ENCODE measurements at places on chromosomes 1 and 21. TPM values are rescaled to one million over a fixed set of nuclear protein-coding genes. Genes with fewer than 3 reads are reported as not detected.

Gene C8A
- total RNA-seq, result not detected

Gene TPTE
- total RNA-seq, result not detected

Gene KRTAP10-4
- total RNA-seq, result not detected

Gene OR14K1
- not detected for total RNA-seq

GRCh38 chr1:202122639-202123335 is at the start of gene GPR37L1:
GPR37L1 (plus strand) TSS chr1:202122917; CDS start chr1:202122964, 47 bp downstream.
- no peak for DNase-seq

GRCh38 chr1:9494936-9495758 is 44.1 kb upstream of the SLC25A33 start:
- peak; percentile 76 for DNase-seq

- DNase-seq, result no peak
These were observed 21.8 kb downstream of the C1orf116 start for GRCh38 chr1:207010726-207011125.

GRCh38 chr1:25837262-25837875 is 17.6 kb downstream of the MTFR1L start:
- DNase-seq, result no peak

- DNase-seq, result no peak
These were observed 42.1 kb downstream of the CAMK2N1 start for GRCh38 chr1:20443703-20444586.

- DNase-seq, result no peak
These were observed 8.1 kb upstream of the SRM start for GRCh38 chr1:11067716-11068599.

DNA sequence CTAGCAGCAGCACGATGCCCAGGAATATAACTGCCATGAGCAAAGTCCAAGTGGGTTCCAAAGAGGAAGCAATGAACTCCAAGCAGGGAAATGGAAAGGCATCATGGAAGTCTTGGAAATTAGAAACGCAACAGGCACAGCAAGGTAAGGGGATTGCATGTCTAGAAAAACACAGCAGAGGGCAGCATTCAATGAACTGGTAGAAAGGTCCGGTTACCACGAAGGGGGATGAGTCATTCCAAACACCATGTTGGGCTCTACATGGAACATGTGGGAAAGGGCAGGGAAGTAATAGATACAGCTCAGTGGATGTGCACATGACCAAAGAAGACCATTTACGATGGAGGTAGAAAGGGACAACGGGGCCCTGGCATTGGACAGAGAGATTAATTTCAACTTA is 36.4 kb downstream of the RXRG start:
- DNase-seq, result peak; percentile 22

- no peak for DNase-seq
These were observed 1.9 kb downstream of the PODN start for GRCh38 chr1:53063744-53064515.

DNA sequence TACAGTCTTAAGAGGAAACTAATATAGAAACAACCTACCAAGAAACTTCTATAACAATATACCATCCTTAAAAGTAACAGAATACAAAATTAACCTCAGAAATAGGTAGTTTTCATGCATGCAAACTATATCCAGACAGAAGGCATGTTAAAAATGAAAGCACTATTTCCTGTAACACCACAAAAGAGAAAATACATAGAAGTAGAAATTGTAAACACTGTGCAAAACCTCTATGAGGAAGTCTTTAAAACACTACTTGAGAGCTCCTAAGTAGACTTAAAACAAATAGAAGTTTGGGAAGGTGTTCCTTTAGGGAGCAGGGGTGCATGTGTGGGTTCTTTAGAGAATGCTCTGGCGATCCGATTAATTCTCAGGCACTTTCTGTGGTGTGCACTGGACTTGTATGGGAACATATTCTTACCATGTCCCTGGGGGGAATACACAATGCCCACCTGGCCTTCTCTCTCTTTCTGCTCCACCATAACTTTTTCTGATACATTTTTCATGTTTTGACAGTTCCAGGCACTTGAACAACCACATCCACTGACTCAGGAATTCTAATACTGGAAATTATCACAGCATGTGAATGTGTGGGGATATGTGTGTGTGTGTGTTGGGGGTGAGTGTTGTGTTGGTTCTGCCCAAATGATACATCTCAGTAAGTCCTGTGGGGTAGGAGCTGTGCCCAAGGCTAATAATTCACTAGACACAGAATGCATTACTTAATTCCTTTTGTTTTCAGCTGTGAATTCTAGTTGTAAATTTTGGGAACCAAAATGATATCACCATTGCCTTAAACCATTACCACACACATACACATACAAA is 866.3 kb upstream of the B3GALT2 start:
- no peak for DNase-seq

DNA sequence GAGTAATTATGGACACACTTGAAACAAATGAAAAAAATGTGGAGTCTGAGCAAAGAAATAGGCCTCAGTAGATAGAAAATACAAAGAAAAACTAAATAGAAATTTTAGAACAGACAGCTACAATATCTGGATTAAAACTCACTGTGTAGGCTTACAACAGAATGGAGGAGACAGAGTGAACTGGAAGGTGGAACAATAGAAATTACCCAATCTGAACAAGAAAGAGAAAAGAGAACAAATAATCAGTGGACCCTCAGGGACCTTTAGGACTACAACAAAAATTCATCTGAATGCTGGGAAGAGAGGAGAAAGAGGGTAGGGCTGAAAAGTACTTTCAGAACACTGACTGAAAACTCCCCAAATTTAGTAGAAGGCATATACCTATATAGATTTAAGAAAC is 90.0 kb downstream of the POU2F1 start:
- DNase-seq, result no peak

GRCh38 chr1:161981126-161981525 is 42.5 kb downstream of the OLFML2B start:
- no peak for DNase-seq

DNA sequence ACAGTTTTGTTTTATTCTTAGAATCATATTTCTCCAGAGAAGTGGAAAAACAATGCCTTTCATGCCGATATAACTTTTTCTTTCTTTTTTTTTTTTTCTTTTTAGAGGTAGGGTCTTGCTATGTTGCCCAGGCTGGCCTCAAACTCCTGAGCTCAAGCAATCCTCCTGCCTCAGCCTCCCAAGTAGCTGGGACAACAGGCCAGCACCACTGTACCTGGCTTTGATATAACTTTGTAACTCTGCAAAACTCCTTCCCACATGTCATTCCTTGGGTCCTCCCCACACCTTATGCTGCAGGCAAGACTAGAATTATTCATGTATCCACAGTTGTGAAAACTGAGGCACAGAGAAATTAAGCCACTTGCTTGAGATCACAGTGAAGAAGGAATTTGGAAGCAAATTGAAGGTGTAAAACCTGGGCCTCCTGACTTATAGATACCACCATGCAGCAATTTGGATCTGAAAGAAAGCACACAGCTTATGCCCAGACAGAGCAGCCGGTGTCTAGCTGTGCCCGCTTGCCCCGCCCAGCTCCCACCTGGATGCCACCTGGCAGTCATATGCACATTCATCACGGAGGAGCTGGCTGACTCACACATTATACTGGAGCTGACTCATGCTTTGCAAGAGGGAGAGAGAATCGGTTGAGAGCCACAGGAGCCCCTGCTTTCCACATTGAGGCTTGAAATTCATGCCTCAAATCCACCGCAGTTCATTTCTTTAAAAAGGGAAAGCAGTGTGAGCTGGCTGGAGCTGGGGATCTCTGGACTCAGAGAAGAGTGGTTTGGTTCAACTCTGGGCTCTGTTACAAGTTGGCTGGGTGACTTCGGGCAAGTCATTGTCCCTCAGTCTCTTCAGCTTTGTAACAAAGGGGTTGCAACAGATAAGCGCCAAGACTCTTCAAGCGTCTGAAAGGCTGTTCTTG is 8.3 kb upstream of the SLC2A1 start:
- DNase-seq, result peak; percentile 49

- DNase-seq, result no peak
These were observed 12.8 kb downstream of the MED18 start for GRCh38 chr1:28341591-28341990.
